COLO829 (cell line): ENCODE measurements at places on chromosomes 7 and 10.

DNA sequence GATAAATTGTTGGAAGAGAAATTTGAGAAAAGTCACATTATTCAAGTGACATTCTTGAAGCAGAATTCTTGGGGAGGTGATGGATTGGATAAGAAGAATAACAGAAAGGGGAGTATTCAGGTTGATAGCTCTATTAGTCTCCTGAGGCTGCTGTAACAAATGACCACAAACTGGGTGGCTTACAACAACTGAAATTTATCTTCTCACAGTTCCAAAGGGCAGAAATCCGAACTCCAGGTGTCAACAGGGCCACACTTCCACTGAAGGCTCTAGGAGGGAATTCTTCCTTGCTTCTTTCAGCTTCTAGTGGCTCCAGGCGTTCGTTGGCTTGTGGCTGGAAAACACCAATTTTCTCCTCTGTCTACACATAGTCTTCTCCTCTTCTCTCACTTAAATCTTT, 99.8 kb downstream of the TES start:
- DNase-seq, result no peak

- DNase-seq, result no peak
Measured at GRCh38 chr7:151386301-151387160, 23.3 kb downstream of the WDR86 start.

DNA sequence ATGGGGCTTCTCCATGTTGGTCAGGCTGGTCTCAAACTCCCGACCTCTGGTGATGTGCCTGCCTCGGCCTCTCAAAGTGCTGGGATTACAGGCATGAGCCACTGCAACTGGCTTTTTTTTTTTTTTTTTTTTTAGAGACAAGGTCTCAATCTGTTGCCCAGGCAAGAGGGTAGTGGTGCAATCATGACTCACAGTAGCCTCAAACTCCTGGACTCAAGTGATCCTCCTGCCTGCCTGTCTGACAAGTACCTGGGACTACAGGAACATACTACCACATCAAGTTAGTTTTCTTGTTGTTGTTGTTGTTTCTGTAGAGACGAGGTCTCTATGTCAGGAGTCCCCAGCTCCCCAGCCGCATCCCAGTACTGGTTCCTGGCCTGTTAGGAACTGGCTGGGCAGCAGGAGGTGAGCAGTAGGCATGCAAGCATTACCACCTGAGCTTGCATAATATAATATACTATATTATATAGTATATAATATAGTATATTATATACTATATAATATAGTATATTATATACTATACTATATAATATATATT, 55.7 kb downstream of the TPK1 start:
- DNase-seq, result no peak

GRCh38 chr7:12637819-12638592, 49.4 kb upstream of the ARL4A start:
- no peak for DNase-seq

GRCh38 chr7:119037941-119038340, 813.4 kb downstream of the ANKRD7 start:
- DNase-seq, result no peak

GRCh38 chr10:58336242-58336641, 1.4 kb downstream of the UBE2D1 start:
- no peak for DNase-seq

GRCh38 chr10:4781955-4782354, 44.1 kb upstream of the AKR1E2 start:
- DNase-seq, result no peak
